ENCODE measurements at places on chromosomes 7 and 10.
A peak's percentile ranks its signal among the peaks of the same experiment; 100 is the strongest.

GRCh38 chr10:113025487-113025886, 75.4 kb downstream of the TCF7L2 start:
- no peak for DNase-seq

DNA sequence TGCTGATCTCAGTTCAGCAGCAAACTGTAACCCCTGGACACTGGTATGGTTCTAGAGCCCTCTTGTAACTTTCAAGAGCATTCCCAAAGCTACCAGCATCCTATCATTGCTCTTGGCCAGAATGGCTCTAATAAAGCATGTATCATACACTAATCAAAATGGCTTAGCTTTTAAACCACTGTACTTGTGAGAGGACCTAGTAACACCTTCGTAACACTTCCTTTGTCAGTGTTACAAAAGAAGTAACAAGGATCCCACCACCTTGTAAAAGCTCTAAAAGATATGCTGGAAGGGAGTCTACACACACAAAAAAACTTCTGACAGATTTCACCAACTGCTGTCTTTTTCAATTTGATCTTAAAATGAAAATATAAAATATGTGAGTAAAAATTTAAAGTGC, 144.7 kb downstream of the ALOX5 start:
- DNase-seq: no peak

GRCh38 chr10:102595897-102596296, 48.4 kb upstream of the TRIM8 start:
- no peak for DNase-seq

GRCh38 chr10:11448190-11448544, 163.3 kb downstream of the USP6NL start:
- DNase-seq: no peak

DNA sequence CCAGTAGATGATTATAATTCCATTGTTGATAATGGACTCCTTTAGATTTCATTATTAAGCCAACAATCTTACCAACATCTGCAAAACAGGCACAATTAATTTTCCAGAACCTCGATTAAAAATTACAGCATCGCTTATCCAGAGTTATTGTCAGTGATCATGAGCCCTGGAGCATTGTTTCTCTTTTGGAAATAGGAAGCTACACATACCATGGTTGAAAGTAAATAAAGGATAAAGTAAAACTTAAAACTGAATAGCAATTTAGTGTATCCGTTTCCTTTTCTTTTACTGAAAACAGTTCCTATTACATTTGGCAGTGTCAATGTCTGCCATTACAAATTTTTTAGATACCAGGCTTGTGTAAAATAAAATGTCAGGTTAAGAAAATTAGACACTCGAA, 9.9 kb upstream of the HOXA2 start:
- no peak for DNase-seq

GRCh38 chr10:44426247-44427034, 41.5 kb upstream of the CXCL12 start:
- no peak for DNase-seq

GRCh38 chr7:73623798-73624668, at the start of gene MLXIPL:
MLXIPL (minus strand) TSS chr7:73624522; CDS start chr7:73624492, 30 bp downstream.
- DNase-seq: peak; percentile 16

DNA sequence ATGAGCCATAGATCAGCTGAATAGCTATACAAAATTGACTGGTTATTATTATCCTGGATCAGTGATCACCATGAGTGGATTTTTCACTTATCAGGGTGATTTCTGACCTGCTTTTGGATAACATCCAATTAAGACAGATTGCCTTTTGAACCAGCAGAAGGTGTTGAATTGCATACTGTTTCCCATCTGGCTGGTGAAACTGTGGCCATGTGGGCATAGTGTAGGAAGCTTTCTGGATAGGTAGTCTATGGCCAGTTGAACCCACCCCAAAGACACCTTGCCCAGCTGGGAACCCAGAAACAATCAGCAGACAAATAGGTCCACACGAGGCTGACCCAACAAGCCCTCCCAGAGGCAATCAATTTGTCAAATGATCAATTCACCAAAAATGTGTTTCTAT, 29.3 kb downstream of the DNAJC12 start:
- no peak for DNase-seq

DNA sequence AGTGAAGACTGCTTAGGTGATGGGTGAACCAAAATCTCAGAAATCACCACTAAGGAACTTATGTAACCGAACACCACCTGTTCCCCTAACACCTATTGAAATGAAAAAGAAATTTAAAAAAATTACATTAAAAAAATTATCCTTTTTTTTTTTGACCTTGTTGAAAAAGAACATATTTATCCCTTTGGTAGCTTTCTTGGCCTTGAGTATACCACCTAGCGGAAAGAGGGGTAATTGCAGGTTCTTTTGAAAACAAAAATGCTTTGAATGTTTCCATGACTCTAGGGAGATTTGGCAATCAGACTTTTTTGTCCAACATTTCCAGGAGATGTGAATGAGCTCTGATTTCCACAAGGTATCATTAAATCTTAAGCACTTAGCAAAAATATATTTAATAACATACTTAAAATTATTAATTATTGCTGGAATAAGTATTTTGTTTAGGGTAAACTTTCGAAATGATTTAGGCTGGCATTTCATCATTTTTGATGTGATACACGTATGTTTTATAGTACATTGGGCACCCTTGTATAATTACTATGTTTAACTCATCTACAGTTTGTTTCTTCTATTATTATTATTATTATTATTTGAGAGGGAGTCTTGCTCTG, 47.0 kb upstream of the ELMO1 start:
- DNase-seq: peak; percentile 47

- DNase-seq: peak; percentile 44
Measured at GRCh38 chr7:34991938-34992840, 45.1 kb downstream of the DPY19L1 start.

DNA sequence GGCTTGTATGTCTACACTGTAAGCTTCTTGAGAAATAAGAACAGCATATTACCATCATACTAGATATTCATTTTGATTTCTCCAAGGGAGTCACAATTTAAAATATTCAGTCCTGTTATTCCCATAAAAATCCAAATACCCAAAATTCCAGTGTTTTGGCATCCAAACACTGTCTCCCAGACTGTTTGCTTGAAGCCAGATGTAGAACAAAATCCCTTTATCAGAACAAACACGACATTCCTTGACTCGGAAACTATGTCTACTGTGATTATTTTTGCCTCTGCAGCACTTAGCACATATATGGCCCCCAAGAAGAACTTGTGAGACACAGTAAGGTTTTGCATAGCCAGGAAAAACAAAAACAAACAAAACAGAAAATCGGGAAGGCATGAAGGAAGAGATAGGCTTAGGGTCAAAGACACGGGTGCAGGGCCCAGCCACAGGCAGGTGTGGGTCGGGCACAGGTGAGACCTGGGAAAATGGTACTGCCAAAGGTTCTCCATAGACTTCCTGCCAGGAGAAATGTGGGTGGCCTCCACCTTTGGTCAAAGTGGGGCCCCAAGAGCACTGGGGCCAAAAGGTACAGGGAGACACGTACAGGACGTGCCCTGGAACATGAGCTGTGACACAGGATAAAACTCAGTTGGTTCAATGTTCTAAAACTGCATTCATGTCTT, 36.5 kb downstream of the CPXM2 start:
- DNase-seq: no peak

- DNase-seq: peak; percentile 27
Measured at GRCh38 chr10:12056748-12057147, 12.0 kb upstream of the DHTKD1 start.

DNA sequence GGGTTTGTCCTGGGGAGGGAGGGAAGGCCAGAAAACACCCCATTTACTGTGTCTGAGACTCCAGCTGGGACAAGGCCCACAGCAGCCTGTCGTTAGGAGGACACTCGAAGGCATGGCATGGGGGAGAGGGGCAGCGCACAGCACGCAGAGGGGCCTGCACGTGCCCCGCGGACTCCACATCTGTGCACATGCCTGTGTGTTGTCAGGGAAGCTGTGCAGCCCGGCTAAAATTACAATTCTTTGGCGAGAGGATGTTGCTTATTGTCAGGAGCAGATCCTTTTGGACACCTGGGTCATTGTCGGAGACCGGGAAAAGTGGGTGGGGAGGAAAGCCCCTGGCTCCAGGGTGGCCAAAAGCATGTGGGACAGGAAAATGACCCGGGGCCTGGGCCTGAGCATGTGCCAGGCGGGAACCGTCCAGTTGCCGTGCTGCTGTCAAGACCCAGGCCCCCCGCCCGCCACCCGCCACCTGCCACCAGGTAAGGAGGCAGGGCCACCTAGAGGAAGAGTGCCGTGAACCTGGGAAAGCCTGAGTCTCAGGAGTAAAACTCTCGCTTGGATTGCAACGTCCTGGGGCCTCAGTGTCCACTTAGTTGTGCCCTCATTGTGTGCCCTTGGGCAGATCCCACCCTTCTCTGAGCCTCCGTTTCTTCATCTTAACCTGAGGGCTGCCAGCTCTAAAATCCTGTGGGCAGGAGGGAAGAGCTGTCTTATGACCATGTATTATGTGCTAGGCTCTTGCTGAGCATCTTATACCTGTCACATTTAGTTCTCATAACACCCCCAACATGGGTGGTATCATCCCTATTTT, 7.2 kb downstream of the VSIR start:
- DNase-seq: no peak
